ENCODE measurements at places on chromosomes 5 and 9. TPM values are rescaled to one million over a fixed set of nuclear protein-coding genes. Genes with fewer than 3 reads are reported as not detected.

DNA sequence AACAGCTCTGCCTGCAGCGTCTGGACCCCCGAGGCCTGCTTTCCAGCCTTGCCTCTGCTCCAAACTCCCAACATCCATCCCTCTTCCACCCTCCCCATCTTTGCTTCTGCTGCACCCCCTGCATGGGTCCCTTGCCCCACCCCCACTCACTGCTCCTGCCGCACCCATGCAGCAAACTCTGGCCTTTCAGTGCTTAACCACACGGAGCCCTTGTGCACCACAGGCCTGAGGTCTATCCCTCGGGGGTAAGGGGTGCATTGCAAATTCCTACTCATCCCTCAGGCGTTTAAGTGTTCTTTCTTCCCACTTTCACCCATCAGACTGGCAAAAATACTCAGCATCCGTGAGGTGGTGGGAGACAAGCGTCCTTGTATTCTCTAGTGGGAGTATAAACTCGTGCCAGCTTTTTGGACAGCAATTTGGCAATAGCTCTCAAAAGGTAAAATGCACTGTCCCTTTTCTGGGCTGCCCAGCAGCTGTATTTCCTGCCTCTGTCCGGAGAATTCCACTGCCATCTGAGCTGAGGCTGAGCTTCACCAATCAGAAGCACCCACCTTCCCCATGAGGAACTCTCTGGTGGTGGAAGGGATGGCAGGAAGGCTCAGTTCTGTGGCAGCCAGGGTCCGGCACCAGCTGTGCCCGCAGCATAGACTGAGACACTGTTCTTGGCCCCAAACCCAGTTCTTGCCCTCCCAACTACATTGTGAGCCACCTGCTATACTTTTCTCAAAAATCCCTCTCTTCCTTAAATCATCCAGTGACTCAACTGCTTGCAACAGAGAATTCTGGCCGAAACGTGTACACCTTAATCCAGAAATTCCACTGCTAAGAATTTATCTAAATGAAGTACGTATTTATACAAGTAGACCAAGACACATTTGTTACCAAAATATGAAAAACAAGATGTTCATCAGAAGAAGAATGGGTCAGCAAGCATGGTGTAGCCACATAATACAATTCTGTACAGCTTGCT is 15.0 kb downstream of the PSMB7 start:
- no peak overlapping the region for H3K27ac ChIP-seq
- H3K36me3 ChIP-seq = peaks cover 39% of the 10 kb centered on the region
- H3K4me3 ChIP-seq = no peak overlapping the region
- no peaks in the 10 kb centered on the region for H3K27me3 ChIP-seq

GRCh38 chr9:93003552-93004407 is 54.7 kb upstream of the SUSD3 start:
- H3K36me3 ChIP-seq = peaks cover 39% of the 10 kb centered on the region
- no peak overlapping the region for H3K27ac ChIP-seq
- peaks cover 48% of the 10 kb centered on the region for H3K4me1 ChIP-seq
- DNase-seq = peak; percentile 72
- H3K27me3 ChIP-seq = no peaks in the 10 kb centered on the region

DNA sequence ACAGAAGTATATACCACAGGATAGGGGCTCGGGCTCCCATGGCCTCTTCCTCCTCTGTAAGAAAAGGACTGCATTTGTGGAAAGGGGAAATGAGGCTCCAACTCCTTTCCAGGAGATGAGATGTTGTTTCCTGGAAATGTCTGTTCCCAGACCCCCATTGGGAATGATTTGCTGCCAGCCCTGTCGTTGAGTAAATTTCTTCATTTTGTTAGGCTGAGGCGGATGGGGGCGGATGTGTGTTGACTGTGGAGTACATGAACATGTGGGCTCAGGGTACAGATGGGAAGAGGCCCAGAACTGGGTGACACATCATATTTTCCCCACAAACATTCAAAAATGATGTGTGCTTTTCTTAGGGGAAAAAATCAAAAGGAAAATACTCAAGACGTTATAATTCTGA is 28.8 kb upstream of the TNFAIP8 start:
- DNase-seq = no peak
- peak overlapping the region; percentile 34 for H3K27ac ChIP-seq
- peaks cover 96% of the 10 kb centered on the region for H3K4me1 ChIP-seq
- no peaks in the 10 kb centered on the region for H3K27me3 ChIP-seq
- H3K4me3 ChIP-seq = no peak overlapping the region
- H3K36me3 ChIP-seq = no peaks in the 10 kb centered on the region

The SPATA31A3 gene
- total RNA-seq = not detected

DNA sequence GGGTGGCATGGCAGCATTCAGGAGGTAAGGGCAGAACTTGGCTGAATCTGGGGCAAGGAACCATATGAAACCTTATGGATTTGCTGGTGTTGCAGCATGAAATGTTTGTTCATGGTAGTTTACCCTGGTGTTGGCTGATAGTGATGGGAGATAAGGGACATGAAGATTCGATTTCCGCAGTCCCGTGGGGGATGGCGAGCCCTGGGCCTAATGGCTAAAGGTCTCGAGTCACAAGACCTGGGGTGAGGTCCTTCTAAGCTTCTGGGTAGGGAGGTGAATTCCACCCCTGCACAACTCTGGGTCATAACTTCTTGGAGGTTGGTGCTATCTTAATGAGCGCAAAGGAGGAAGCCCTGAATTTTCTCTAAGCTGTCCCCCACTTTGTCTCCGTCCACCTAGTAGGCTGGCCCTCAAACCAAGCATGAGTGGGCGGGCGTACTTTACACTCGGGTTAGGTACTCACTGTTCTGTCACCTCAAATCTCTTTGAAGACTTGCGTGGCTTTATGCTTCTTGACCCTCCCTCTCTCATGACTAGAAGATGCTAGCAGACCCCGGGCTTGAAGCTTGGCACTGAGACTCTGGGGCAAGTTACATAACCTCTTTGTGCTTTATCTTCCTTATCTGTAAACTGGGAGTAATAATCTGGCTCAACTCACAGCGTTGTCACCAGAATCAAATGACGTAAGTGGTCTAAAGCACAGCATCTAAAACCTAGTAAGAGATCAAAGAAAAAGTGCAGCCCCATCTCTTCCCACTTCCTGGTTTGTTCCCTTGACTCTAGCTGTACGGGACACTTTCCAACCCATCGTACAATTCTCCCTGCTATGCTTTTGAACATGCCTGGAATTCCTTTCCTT is 72.5 kb downstream of the BASP1 start:
- no peak for DNase-seq
- no peaks in the 10 kb centered on the region for H3K4me1 ChIP-seq
- no peak overlapping the region for H3K4me3 ChIP-seq
- H3K27ac ChIP-seq = no peak overlapping the region

DNA sequence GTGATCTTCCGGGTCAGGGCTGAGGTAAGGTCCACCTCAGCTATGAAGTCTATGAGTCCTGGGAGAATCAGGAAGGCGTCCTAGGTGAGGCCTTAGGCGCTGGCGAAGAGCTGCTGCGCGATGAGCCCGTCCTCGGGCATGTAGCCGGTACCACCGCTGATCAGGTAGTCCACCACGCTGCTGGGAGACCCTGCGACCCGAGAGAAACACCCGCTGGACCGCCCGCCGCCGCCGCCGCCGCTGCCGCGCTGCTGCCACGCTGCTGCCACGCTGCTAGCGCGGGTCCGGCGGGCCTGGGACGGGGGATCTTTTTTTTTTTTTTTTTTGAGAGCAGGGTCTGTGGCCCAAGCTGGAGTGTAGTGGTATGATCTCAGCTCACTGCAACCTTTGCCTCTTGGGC is 8.0 kb upstream of the DCAF12 start:
- no peak for DNase-seq
- no peak overlapping the region for H3K4me3 ChIP-seq
- H3K27ac ChIP-seq = no peak overlapping the region
- no peaks in the 10 kb centered on the region for H3K4me1 ChIP-seq

The IFNK gene
- not detected for total RNA-seq

GRCh38 chr9:92141144-92142129 is 26.2 kb upstream of the SPTLC1 start:
- H3K4me1 ChIP-seq = peaks cover 9% of the 10 kb centered on the region
- no peak overlapping the region for H3K4me3 ChIP-seq
- DNase-seq = no peak
- H3K27ac ChIP-seq = no peak overlapping the region
- no peaks in the 10 kb centered on the region for H3K36me3 ChIP-seq
- peaks cover 12% of the 10 kb centered on the region for H3K27me3 ChIP-seq

The FBP2 gene
- not detected for total RNA-seq

DNA sequence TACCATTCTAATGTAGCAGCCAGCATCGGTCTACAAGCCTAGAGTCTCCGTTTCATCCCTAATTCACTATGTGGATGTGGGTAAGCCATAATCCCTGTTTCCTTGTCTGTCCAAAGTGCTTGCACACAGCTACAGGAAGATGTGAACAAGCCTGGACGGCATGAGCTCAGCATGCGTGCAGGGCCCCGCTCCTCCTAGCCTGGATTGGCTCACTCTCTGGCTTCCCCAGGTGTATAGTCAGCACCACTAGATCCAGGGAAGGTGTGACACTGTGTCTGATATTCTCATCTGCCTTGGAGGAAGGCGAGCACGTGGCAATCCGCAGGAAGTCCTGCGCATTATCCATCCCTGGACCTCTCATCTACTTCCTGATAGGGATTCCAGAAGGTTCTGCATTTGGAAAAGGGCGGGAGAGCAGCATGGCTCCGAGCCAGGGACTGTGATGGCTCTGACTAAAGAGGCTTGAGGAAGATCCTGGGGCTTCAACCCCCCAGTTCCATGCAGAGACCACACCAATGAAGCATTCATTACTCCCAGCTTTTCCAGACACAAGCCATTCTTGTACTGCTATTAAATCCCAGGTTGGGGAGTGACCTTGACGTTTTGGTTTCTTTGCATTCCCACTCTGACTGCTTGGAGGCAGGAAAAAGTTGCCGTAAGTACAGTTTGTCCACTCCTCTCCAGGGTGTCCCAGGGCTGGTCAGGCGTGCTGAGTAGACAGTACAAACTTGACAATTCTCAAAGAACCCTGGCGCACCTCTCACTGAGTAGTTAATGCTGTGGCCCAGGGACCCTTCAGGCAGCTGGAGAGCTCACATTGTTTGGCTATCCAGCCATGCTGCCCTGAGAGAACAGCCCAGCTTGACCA is 65.6 kb downstream of the PSD2 start:
- no peaks in the 10 kb centered on the region for H3K36me3 ChIP-seq
- no peak overlapping the region for H3K4me3 ChIP-seq
- no peaks in the 10 kb centered on the region for H3K4me1 ChIP-seq
- DNase-seq = no peak
- no peak overlapping the region for H3K27ac ChIP-seq
- no peaks in the 10 kb centered on the region for H3K27me3 ChIP-seq

DNA sequence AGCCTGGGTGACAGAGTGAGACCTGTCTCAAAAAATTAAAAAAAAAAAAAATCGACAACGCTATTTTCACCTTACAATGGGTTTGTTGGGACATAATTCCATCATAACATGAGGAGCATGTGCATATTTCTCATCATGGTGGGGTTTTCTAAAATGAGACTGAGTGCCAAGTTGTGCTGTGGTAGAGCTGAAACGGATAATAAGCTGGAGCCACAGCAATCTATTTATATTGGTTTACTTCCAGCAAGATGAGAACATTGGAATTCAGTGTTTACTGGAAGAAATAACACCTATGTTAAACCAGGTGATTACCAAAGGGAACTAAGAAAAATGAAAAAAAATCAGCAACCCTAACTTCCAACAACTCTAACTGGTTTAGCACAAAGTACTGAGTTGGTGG is 102.3 kb upstream of the IL6ST start:
- no peaks in the 10 kb centered on the region for H3K36me3 ChIP-seq
- peaks cover 80% of the 10 kb centered on the region for H3K4me1 ChIP-seq
- no peak overlapping the region for H3K4me3 ChIP-seq

The CNTFR gene
- total RNA-seq = not detected

The PRR16 gene
- total RNA-seq = not detected

- no peak overlapping the region for H3K4me3 ChIP-seq
- H3K4me1 ChIP-seq = no peaks in the 10 kb centered on the region
- H3K27me3 ChIP-seq = no peaks in the 10 kb centered on the region
- DNase-seq = no peak
- no peaks in the 10 kb centered on the region for H3K36me3 ChIP-seq
- H3K27ac ChIP-seq = no peak overlapping the region
Measured at GRCh38 chr9:135330307-135330631, 149.3 kb upstream of the PPP1R26 start.

DNA sequence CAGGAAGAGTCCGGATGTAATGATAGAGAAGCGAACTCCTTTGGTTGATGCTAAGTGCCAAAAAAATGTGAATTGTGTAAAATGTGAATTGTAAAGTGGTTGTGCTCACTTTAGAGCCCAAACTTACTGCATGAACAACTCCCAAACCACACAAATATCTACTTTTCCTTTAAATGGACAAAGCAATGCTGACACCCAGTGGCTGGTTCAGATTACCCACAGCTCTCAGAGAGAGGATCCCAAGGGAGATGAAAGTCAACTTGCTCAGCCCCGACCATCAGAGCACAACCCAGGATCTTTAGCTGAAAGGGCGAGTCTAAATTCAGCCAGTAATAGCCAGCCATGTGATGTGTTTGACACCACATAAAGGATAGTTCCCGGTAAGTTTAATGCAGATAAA is 133.7 kb downstream of the NMUR2 start:
- no peak overlapping the region for H3K27ac ChIP-seq
- DNase-seq = no peak
- H3K27me3 ChIP-seq = no peaks in the 10 kb centered on the region
- no peak overlapping the region for H3K4me3 ChIP-seq

DNA sequence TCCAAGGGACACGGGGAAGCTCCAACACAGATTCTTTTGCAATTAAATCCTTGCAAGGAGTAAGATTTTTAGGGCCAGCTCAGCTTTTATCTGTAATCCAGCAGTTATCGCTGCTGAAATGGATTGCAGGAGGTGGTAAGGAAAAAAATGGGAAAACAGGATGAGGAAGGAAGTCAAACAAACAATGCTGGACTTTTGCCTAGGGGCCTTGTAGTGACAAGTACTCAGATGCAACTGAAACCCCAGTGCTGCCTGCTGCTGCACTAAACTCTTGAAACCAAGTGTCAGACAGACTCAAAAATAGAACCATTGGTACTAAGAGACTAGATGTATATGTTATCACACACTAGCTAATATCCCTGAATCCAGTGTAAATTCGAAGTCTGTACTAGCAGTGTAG is 309.2 kb downstream of the CTNND2 start:
- DNase-seq = no peak
- no peaks in the 10 kb centered on the region for H3K27me3 ChIP-seq
- no peak overlapping the region for H3K27ac ChIP-seq
- no peaks in the 10 kb centered on the region for H3K4me1 ChIP-seq
- H3K36me3 ChIP-seq = no peaks in the 10 kb centered on the region

The GRM6 gene
- not detected for total RNA-seq
